ENCODE measurements at places on chromosomes 7 and 10. TPM values are rescaled to one million over a fixed set of nuclear protein-coding genes. Genes with fewer than 3 reads are reported as not detected.

The DRGX gene
- not detected for total RNA-seq

GRCh38 chr10:118865998-118866693, 111.4 kb upstream of the CACUL1 start:
- DNase-seq: no peak

GRCh38 chr10:31001740-31002139, 29.9 kb downstream of the ZNF438 start:
- DNase-seq: no peak

DNA sequence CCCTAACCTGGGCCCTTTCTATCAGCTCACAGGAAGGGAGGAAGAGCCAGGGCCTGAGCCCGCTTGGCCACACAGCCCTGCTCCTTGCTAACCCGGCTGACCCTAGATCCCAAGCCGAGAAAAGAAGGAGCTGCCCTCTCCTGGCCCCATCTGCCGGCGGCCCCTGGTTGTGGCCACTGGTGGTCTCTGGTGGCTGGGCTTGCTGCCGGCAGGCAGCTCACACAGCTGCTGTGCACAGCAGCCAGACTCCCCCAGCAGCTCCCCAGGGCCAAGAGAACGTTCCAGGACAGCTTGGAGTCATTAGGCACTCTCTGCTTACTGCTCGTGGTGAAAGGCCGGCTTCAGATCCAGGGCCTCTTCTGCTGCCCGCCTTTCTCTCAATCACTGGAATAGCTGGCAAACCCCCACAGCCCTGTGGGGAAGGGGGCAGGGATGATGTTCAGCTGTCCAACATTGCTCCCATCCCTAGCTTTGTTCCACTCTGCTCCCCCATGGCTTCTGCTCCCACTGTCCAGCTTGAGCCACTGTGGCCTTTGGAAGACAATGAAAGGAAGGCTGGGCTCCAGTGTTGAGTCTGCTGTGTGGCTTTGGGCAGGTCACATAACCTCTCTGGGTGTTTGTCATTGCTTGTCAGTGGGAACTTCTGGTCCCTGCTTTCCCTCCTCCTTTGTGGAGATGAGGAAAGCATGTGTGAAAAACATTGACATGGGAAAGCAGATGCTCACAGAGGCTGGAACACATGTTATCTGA, 35.4 kb upstream of the COL13A1 start:
- no peak for DNase-seq

The AQP1 gene
- not detected for total RNA-seq

GRCh38 chr10:97169911-97170693, 15.7 kb downstream of the SLIT1 start:
- DNase-seq: no peak

DNA sequence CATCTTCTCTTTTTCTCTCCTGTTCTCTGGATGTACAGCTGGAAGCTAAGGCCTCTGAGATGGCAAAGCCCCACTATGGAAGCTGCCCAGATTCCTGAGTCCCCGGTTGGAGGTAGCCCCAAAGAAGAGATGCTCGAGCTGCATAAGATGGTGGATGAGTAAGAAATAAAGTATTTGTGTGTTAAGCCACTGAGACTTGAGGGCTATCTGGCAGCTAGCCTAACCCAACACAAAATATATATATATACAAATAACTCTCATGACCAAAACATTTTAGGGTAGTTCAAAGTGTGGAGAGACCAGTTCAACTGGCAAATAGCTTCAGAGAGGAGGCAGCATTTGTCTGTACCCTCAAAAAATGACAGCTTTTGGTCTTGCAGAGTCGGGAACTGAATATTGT, 72.4 kb upstream of the PDE1C start:
- DNase-seq: no peak

DNA sequence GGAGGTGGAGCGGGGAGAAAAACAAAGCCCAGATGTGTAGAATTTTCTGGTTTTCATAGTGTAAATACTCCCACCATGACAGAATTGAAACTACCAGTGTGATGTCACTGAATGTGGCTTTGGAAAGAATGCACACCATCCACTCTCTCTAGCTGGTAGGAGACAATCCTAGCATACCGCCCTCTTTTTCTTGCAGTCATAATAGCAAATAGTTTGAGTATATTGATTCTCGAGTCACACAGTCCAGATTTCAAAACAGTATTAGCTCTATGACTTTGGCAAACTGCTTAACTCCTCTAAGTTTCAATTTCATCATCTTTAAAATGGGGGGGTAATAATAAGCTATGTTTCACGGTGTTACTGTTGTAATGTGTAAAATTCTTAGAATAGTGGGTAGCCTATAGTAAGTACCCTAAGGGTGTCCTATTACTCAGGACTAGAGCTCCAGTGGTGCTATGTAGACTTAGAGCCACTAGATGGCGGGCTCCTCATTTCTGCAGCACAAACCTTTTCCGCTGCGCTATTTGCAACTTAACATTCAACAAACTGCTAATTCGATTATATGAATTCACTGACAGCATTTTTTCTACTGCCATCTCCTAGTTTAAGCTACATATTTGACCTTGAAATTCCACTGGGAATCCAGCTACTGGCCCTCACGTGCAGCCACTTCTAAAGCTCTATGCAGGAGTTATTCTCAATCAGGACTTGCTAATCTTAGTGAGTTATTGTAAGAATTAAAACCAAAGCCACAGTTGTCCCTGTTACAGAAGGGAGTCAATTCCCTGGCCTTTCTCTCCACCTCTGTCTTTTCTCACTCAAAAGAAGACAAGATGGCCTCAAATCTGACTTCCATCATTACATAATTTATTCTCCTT, 18.7 kb downstream of the TAS2R40 start:
- DNase-seq: no peak

DNA sequence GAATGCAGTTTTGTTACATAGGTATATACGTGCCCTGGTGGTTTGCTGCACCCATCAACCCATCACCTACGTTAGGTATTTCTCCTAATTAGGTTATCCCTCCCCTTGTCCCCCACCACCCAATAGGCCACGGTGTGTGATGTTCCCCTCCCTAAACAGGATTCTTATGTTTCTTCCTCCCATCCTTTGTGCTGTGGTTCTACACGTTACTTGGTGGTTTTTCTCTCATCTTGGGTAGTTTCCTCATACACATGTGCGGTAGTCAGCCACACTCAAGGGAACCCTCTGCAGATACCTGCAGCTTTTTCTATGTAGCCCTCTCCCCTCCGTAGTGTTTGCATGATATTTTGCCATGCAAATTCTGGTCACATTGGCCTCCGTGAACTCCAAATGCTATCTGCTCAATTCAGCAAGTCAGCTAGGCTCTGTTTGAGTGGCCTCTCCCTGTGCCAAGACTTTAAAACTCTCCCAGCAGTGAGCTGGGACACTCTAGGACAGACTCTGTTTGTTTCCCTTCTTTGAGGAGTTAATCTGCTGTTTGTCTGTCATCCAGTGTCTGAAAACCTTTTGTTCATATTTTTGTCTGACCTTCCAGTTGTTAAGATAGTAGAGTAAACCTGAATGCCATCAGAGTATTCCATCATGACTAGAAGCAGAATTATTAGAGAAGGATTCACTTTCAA, 41.0 kb downstream of the RABGEF1 start:
- DNase-seq: no peak

DNA sequence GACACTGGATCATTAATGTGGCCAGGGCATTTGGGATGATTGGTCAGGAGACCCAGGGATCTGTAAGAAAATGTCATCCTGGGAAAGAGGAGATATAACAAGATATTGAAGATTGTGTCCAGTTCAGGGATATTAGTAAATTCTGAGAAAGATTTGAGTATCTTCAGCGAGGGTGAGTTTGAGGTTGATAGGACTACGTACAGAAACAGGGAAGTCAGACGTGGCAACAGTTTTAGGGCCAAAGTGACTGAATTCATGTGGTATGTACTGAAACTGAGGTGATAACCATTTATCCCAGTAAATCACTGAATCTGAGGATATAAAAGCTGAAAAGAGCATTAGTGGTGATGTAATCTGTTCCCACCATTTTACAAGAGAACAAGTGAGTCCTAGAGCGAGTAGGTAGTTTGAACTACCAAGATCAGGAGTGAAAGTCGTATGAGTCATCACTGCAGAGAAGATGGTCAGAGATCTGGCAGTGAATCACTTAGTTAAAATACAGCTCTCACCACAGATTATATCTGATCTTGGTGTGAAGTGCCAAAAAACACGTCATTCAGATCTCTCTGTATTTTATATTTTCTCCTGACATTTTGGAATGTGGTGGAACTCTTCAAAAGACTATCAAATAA, 220.5 kb downstream of the CDK14 start:
- DNase-seq: peak; percentile 94

GRCh38 chr10:127877116-127877515, 15.6 kb downstream of the CLRN3 start:
- DNase-seq: no peak

- DNase-seq: peak; percentile 22
These were observed 141.7 kb upstream of the ITGB1 start for GRCh38 chr10:33099748-33100147.

- DNase-seq: no peak
These were observed 5.6 kb upstream of the IFIT2 start for GRCh38 chr10:89296220-89296648.

DNA sequence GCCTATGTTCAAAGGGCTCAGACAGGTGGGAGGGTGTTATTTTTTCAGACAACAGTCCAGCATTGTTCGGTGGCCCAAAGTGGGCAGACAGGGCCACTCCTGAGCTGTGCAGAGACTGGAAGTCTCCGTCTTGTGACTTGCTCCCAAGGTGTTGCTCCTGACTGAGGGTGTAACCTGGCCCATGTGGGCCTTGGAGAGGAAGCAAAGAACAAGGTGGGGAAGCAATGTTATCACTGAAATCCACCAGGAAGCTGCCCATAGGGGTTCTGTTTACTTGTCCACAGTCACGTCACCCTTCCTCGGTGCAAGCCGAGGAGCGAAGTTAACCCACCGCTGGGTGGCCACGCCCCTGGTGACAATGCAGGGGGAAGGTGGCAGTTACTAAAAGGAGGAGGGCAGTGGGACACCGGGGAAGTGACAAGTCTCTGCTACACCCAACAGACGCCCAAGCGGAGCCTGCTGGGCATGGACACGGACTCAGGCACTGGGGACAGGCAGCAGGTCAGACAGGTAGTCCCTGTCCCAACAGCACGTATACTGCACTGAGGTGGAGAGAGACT, 311.6 kb upstream of the MKI67 start:
- DNase-seq: no peak

- no peak for DNase-seq
These were observed 48.1 kb upstream of the UBE3C start for GRCh38 chr7:157090485-157091165.

GRCh38 chr7:49788455-49789059, 15.1 kb downstream of the VWC2 start:
- no peak for DNase-seq

The RNLS gene
- 6.0 TPM for total RNA-seq

DNA sequence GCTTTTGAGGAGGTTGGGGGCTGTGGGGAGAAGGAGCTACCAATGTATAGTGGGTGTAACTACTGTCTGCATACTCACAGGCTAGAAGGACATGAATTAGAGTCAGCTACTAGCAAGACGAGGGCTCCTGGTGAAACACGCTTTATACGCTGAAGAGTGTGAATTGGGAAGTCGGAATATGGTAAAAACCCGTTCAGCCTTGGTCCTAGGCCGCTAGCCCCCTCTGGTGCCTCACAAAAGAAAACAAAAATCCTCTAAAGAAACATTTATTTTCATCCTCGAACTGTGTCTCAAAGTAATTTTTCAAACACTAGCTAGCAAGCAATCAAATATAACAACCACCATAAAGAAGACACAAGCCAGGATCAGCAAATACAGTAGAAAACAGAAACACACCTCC, 338.1 kb upstream of the SEMA3C start:
- no peak for DNase-seq

DNA sequence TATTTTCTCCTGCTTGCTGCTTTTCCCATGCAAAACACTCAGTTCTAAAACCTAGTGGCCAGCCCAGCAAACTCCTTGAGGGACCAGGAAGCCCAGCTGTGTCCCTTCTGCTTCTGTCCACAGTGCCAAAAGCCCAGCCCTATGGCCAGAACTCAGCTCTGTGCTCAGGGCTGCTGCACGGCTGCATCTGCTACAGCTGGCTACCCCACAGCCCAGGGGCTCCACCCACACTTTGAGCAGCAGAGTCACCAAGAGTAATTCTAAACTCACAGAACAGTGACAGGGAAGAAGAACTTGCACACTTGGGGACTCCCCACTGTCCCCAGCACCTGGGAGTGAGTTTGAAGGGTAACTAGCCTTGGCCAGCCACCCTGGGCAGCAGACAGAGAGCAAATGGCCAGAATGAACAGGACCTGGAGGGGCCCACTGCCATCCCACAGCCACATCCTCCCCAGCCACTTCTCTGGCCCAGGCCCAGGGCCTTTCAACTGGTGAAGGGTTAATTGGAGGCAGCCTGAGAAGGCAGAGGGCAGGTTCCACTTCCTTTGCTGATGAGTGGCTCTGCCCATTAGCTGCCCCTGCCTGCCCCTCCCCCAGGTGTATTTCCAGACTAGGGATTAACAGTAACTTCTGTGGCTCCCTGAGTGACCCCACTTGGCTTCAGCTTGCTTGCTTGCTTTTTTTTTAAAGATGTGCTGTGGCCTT, 28.1 kb upstream of the TRIM8 start:
- DNase-seq: no peak

The CYP2E1 gene
- total RNA-seq: 0.18 TPM

The RBP4 gene
- total RNA-seq: not detected

- DNase-seq: no peak
These were observed 8.2 kb upstream of the SRRM3 start for GRCh38 chr7:76193466-76193865.

GRCh38 chr7:33400214-33400538, 270.8 kb downstream of the BBS9 start:
- DNase-seq: no peak

The CLEC2L gene
- total RNA-seq: not detected

The PDE1C gene
- total RNA-seq: 31.5 TPM

The CPA2 gene
- 0.17 TPM for total RNA-seq

GRCh38 chr7:48976253-48976652, 51.9 kb downstream of the CDC14C start:
- DNase-seq: no peak

DNA sequence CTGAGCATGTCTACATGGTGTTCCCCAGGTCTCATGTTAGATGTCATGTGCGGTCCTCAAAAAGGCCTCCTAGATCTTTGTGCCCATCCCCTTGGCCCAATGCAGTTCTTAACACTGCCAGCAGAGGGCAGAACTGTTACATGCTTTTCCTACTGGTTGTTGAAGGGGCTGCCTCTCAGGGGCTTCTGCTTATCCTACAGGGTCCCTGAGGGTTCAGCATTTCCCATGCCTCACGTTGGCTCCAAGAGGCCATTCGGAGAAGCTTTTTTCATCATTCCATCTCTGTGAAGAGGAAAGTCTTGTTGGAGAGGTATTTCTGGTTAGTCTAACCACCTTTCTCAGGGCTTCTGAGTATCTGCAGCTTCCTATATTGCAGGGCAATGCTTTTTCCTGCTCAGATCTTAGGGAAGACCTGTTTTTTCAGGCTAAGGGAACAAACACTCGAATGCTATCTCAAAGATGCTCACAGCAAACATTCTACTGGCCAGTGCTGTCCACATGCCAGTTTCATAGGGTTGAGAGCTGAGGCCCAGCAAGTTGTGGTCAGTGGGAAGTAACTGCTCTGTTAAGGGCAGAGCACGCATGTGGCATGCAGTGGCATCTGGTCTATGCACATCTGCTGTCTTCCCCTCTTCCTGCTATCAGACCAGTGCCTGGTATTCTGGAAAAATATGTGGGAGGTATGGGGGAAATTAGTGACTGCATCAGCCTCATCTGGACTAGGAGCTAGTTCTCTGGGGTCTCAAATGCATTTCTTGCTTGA, 31.5 kb downstream of the MBL2 start:
- peak; percentile 22 for DNase-seq
